Lower leg skin (tissue), 4 donors: ENCODE measurements at places on chromosomes 7 and 10. TPM values are rescaled to one million over a fixed set of nuclear protein-coding genes. Genes with fewer than 3 reads are reported as not detected.
A peak's percentile ranks its signal among the peaks of the same experiment; 100 is the strongest.

DNA sequence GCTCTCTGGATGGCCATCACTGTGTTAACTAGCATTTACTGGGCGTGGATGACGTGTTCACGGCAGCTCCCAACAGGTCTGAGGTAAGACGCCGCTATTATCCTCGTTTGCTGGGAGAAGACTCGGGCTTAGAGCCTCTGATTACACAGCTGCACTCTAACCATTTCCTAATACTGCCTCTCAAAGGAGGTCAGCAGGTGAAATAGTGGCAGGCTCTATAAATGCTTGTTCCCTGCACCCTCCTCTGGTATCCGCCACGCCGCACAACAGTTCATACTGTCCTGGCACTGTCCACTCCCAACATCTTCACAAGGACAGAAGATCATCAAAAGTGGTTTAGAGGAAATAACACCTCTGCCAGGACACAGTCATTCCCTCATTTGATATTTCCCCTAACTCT lies 28.3 kb downstream of the HIPK2 start:
- no peak for DNase-seq

DNA sequence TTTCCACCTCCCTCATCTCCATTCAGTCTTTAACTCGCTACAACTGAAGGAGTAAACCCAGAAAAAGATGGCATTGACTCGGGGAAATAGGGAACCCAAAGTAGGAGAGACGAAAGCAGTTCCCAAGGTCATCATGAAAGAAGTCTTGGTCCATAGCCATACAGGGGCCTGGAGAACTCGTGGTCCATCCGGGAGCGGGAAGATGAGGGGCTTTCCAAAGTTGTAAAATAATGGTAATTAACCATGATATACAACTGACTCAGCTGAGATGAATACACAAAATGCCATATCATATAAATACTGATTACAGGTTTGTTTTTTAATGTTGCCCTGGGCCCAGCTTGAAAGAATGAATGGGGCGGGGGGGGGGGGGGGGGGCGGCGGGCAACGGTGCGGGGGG lies 32.3 kb downstream of the RBM17 start:
- no peak for DNase-seq

DNA sequence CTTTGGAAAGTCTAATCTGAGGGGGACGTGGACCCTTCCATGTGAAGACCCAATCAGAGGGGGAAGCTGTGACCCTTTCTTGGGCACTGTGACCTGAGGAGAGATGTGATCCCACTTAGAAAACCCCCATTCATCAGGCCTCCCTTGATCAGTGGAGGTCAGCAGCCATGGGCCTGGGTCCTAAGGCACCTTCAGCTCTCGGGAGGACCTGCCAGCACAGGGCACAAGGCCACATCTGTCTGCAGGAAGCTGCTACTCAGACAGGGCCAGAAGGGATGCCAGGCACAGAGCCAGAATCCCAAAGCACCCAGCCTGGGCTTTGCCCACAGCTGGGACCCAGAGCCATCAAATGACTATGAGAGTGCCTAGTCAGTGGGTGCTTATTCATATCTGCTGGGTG lies 14.7 kb upstream of the RABGEF1 start:
- no peak for DNase-seq

GRCh38 chr7:25944777-25945515 lies 207.1 kb upstream of the NFE2L3 start:
- no peak for DNase-seq

DNA sequence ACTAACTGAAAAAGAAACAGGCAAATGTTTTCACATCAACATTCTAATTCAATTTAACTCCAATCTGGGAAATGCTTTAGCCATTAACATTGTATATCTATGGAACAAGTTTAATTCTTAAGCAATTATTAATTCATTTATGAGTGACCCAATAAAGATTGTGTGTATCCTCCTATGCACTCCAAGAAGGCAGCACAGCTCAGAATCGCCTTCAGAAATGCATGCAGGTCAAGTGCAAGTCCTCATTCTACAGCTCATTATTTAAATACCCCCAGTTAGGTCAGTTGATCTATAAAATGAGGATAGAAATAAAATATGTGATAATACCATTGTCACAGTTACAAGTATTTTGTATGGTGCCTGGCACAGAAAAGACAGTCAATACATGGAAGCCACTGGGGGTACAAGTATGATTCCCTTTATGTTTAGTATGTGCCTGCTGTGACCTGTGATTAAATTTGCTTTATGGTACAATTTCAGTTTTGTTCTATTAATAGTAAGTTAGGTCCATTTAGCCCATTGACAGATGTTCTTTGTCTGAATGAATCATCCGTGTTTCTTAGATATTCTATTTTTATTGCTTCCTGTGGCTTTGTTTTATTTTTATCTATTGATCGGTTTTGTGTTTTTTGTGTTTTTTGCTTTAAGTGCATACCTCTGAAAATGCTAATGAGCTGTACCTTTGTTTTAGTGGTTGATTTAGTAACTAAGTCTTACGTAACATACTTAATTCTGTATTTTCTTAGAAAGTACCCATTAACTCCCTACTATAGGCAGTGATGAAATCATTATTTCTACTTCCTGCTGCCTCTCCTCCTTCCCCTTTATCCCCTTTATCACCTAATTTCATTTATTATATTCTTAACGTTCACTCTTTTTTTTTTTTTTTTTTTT lies 42.8 kb downstream of the CPXM2 start:
- DNase-seq = no peak

- no peak for DNase-seq
Measured at GRCh38 chr7:42869131-42870020, 42.5 kb downstream of the C7orf25 start.

GRCh38 chr10:126250527-126251310 lies 137.6 kb downstream of the ADAM12 start:
- DNase-seq = no peak

GRCh38 chr7:106560482-106560881 lies 100.5 kb downstream of the CCDC71L start:
- no peak for DNase-seq

DNA sequence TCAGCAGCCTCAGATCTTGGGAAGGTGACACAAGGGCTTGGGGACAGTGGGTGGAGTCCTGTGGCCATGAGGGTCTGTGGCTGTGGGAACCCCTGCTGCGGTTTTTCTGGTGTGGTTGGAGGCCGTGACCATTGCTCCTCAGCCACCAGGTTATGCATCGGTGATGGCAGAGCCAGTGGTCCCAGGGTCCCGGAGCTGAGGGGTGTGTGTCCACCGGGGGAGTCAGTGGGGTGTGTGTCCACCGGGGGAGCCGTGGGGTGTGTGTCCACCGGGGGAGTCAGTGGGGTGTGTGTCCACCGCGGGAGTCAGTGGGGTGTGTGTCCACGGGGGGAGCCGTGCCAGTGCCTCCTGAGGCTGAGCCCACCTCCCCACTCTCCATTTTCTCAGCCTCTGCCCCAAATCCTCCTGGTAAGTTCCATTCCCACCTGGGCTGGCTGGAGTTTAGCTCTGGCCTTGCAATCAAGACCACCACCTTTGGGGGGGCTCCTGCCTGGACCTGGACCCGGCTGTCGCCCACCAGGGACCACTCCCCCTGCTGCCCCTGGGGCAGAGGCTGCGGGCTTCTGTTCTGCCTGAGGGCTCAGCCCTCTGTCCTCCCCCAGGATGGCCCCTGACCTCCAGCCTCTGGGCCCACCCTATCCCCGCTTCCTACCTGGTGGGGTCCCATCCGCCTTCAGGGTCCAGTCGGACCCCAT lies 143.5 kb downstream of the ELFN1 start:
- peak; percentile 10 for DNase-seq

GRCh38 chr7:5591278-5591874 lies 167.7 kb upstream of the TNRC18 start:
- no peak for DNase-seq

- no peak for DNase-seq
Measured at GRCh38 chr7:318476-318875, 28.5 kb downstream of the FOXL3 start.

Gene ZNF511
- 15.8 TPM for total RNA-seq

Gene LIPM
- 39.4 TPM for total RNA-seq

Gene ZNF32
- total RNA-seq = 36.8 TPM

Gene ASB10
- total RNA-seq = not detected
